ENCODE measurements at places on chromosomes 16 and 17.

DNA sequence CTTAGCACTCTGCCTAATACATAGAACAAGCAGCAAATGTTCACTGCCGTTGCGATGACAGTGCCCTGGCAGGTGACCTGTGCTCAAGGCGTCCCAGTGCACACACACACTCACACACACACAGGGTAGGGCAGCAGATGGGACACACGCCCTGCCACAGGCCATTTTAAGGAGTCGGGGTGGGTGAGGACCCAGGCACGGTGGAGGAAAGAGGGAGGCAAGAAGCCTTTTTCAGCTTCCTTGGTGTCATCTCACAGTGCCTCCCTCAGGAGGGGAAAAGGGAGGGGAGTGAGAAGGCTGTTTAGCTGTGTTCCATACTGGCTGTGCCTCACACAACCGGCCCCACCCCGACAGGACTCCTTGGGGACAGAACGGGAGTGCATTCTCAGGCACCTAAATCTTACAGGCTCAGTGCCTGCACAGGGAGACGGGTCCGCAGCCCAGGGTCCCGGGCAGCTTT lies 1.5 kb downstream of the PITPNM3 start:
- DNase-seq = peak; percentile 20

GRCh38 chr17:42457107-42457792 lies 1.4 kb upstream of the ATP6V0A1 start:
- no peak for DNase-seq

GRCh38 chr17:68785565-68786486 lies 169.4 kb downstream of the ABCA8 start:
- DNase-seq = peak; percentile 22

- DNase-seq = no peak
Measured at GRCh38 chr16:27646806-27647205, 96.9 kb downstream of the KATNIP start.

DNA sequence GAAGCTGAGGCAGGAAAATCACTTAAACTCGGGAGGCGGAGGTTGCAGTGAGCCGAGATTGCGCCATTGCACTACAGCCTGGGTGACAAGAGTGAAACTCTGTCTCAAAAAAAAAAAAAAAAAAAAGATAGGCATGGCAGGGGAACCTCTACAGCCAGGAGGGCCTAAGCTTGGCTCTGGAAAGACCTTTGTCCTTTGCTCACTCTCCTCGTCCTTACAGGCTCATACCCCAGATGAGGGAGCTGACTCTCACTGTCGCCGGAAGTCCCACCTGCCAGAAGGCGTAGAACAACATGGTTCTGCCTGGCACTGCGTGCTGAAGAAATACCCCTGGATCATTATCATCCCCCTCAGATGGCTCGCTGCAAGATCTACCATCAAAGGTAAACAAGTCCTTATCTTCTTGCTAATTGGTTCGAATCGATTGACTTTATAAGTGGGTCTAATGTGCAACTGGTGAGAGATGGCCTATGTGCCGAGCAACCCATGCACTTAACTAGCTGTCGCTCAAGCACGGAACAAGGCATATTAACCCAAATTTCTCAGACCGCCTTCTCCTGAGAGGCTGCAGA lies 29.7 kb downstream of the RTN4RL1 start:
- DNase-seq = no peak

- no peak for DNase-seq
Measured at GRCh38 chr16:11618107-11618717, 31.5 kb upstream of the LITAF start.

DNA sequence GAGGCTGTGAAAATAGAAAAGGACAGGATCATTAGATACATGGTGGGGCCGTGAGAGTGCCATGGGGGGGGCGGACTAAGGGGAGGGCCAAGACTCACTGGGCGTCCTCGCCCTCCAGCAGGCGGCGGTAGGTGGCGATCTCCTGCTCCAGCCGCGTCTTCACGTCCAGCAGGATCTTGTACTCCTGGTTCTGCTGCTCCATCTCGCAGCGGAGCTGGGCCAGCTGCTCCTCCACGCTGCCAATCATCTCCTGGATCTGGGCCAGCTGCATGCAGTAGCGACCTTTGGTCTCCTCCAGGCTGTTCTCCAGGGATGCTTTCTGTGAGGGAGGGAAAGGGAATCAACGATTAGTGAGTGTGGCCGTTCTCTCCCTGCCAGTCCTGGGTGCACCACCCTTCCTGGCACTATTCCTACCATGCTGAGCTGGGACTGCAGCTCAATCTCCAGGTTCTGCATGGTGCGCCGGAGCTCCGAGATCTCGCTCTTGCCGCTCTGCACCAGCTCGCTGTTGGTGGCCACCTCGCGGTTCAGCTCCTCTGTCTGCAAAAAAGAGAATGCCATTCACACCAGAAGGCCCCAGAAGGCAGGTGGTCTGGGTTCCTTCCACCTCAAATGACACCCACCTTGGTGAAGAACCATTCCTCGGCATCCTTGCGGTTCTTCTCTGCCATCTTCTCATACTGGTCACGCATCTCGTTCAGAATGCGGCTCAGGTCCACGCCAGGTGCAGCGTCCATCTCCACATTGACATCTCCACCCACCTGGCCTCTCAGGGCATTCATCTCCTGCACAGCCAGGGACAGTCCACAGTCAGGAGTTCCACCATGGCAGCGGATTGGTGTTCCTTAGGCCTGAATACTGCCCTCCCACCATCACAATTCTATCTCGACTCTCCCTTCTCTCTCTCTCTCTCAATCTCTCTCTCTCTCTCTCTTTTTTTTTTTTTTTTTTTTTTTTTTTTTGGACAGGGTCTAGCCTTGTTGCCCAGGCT lies 3.3 kb downstream of the KRT14 start:
- no peak for DNase-seq

GRCh38 chr17:50828508-50829170 lies 6.7 kb upstream of the WFIKKN2 start:
- no peak for DNase-seq

GRCh38 chr17:9475101-9475658 lies 100.4 kb downstream of the STX8 start:
- DNase-seq = no peak

DNA sequence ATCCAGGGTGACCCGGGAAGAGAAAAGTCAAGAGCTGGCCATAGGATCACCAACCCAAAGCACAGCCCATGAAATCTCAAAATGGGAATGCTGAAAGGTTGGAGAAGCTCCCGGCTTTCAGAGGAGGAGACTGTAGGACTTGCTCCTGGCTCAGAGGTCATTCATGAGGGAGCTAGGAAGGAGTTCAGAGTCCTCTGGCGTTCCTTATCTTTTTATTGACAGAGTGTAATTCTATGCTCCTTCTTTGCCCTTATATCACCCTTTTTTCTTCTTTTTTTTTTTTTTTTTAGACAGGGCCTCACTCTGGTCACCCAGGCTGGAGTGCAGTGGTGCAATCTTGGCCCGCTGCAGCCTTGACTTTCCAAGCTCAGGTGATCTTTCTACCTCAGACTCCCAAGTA lies 27.3 kb upstream of the CNOT1 start:
- DNase-seq = no peak

- DNase-seq = peak; percentile 50
Measured at GRCh38 chr16:30953511-30954124, 3.9 kb upstream of the SETD1A start.

DNA sequence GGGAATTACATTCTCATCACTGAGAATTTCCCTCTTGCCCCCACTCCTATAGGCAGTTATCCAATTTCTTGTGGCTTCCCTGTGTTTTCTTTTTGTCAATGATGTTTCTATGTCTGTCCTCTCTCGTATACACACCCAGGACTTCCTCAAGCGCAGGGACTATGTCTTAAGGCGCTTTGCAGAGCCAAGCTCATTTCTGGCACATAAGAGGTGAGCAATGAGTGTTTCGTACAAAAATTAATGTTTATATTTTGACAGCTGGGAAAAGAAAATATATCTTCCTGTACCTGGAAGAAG lies 947 bp downstream of the DDX42 start:
- DNase-seq = peak; percentile 32

- DNase-seq = no peak
Measured at GRCh38 chr17:81870981-81871386, at the start of gene ARHGDIA. Gene ARHGDIA, minus strand, starts transcription at chr17:81871337. Its CDS starts 1,407 bp downstream, at chr17:81869930.

DNA sequence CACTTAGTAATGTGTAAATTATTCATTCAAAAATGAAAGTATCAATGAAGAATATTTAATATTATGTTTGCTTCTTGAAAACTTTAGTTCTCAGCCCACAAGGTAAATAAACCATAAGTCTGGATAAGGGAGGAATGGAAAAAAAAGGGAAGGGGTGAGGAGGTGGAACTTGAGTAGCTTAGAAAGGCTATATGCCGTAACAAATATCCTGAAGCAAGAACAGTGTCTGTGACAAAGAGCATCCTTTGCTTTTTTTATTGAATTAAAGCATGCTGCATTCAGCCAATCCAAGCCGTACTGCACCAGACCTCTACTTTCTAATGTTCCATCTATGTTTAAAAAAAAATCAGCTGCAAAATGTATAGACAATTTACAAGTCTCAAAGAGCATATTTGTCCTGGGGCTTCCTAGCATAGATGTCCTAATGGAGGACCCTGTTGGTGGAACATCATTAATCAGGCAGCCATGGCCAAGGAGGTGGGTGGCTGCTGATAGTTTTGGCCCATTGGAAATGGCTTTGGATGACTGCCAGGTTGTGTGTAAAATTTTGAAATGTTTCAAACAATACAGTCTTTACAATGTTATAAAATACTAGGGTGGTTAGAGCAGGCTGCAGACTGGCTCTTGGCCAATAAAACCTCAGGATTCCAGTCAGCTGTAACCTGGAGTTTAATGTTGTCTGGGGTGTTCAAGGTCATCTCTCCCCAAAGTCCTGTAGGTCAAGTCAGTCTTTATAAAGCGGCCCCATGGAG lies 895.8 kb upstream of the SOX9 start:
- DNase-seq = peak; percentile 18

DNA sequence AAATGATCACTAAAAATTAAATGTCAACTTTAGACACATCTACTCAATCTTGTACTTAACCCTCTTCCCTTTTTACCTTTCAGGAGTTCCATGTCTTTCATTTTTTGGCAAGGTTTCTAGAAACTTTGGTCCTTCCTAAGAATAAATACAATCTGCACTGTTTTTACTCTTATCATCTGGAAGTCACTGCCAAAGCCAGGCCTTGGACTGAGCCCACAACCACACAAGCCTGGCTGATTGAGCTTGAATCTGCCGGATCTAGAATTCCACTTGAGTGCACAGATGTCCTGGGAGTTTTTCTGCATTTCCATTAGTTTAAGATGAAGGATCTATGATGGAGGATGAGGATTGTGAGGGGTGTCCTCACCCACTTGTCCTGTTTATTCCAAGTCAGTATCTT lies 126.1 kb downstream of the VPS53 start:
- no peak for DNase-seq

DNA sequence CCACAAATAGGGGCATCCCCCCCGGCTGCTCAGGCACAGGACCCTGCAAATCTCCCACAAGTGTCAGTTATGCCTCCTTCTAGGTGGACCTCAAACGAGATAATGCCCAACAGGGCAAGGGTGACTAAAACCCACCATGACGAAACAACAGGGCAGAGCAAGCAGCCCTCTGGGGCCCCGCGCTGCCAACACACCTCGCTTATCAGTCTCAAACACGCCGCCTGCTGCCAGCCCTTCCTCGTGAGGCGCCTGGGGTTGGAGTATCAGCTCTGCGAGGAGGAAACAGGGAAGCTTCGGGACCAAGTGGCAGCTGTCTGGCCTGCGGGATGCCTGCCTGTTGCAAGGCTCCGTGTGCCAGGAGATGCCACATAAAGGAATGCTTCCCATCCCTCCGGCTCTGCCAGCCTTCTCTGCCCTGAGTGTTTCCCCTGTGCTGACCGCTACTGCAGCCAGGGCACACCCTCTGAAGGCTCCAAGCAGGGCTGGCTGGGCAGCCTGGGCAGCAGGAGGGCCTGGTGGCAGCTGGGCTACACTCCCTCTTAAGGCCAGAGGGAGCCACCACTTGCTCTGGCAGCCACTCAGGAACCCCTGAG lies 2.5 kb downstream of the SMIM5 start:
- DNase-seq = no peak

- no peak for DNase-seq
Measured at GRCh38 chr16:65101009-65101408, 20.9 kb downstream of the CDH11 start.

DNA sequence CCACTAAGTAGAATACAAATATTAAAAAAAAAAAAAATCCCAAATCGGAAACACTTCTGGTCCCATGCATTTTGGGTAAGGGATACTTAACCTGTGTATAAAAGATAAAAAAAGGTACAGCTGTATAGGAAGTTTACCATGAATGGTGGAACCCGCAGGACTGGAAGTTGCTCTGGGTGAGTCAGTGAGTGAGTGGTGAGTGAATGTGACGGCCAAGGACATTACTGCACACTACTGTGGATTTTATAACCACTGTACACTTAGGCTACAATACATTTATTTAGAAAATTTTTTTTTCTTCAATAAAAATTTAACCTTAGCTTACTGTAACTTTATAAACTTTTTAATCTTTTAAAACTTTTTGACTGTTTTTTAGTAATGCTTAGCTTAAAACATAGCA lies 71.3 kb upstream of the BCAR1 start:
- peak; percentile 73 for DNase-seq

- DNase-seq = peak; percentile 68
Measured at GRCh38 chr17:74361230-74362068, at the start of gene BTBD17. Gene BTBD17, minus strand, starts transcription at chr17:74361868. Its CDS starts 49 bp downstream, at chr17:74361819.

DNA sequence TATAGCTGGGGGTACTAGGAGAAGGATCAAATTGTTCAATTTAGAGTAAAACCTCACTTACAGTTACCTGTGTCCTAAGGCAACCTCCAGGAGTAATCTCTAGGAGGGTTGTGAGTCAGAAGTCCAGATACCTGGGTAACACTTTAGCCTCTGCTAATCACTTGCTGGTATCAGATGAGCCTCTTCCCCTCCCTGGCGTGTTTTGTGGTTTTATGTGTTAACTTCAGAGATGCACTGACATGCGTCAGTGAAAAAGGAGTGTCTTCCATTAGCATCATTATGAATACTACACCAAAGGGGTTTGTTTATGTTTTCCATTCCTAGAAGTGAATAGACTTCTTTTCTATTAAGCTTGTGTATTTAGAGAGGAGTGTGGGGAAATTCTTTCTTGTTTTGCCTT lies 208.2 kb downstream of the FTO start:
- no peak for DNase-seq

DNA sequence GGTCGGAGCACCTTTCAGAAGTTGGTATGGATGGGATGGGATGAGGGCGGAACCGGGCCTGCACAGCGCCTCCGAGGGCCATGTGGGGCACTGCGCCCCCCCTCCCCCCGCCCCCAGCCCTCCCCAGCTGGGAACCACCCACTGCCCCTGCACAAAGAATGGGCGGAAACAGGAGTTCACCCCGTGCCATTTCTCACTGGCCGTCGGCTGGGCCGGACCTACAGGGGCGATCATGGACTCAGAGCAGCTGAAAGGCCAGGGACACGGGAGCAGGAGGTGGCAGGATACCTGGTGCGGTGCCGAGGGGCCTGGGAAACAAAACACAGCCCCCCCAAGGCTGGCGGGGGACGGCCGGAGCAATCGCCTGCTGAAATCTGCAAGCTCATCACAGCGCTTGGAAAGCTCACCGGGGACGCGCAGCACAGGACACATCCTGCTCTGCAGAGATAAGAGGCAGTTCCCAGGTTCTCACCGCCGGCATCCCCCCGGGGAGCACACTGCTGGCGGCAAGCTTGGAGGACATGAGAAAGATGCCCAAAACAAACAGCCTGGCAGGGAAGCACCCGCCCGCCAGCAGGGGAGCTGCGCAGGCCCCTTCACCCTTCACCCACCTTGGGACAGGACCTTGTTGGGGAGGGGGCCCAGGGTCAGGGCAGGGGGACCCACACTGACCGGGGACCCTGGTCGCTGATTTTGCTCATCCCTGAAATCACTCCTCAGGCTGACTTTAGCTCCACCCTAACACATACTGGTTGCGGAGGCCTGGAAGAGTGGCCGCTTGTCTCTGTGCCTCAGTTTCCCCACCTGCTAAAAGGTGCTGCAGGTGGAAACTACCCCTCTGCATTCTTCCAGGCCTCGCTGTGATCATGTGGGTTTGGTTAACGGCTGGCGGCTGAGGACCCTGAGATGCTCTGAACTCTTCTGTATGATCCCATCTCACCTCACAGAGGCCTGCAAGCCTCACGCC lies 263.9 kb downstream of the C16orf95 start:
- no peak for DNase-seq
